ENCODE measurements at places on chromosomes 12 and 14.
A peak's percentile ranks its signal among the peaks of the same experiment; 100 is the strongest.

DNA sequence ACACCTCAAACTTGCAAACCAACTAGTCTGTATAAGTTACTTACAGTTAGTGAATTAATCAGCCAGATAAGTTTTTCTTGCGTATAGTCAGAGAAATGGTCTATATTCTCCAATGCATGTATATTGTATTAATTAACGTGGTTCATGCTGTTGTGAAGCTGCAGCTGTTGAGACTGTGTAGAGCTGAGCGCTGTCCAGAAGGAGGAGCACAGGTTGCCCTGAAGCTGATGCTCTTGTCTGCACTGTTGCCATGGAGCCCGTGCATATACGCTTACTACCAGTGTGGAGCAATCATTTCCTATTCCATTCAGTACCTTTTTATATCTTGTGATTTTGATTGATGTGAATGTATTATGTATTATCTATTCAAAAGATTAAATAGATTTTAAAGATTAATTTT, 74.3 kb upstream of the ARID2 start:
- peak; percentile 37 for DNase-seq

- DNase-seq: no peak
Measured at GRCh38 chr12:121980191-121980891, 41.3 kb upstream of the BCL7A start.

- no peak for DNase-seq
Measured at GRCh38 chr12:14975457-14975856, 2.6 kb downstream of the PDE6H start.

- DNase-seq: no peak
Measured at GRCh38 chr12:15679151-15679550, 110.0 kb downstream of the EPS8 start.

- no peak for DNase-seq
Measured at GRCh38 chr12:57623385-57623784, 9.6 kb downstream of the B4GALNT1 start.

- peak; percentile 49 for DNase-seq
Measured at GRCh38 chr14:91302391-91302790, 57.9 kb upstream of the GPR68 start.

DNA sequence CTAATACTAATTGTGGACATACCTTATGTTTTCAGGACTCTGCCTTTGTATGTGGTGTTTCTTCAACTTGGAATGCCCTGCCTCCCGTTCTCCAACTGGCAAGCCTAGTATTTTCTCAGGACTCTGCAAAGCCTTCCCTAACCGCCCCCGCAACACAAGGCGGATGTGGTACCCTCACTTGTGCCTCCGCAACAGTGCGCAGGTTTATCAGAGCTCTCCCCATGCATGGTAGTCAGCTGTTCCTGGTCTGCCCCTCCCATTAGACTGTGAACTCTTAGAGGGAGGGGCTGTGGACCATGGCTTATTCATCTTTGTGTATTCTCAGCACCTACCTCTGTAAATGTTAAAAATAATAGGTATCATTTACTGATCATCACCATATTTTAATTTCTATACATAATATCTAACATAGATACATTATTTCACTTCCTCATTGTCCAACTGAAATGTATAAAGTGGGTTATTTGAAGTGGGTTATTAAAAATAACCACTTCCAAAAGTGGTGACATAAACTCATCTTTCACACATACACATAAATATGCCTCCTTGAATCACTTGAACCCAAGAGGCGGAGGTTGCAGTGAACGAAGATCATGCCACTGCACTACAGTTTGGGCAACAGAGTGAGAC, 9.0 kb downstream of the LPAR5 start:
- DNase-seq: no peak

GRCh38 chr12:39587225-39587624, 32.4 kb downstream of the ABCD2 start:
- DNase-seq: no peak

GRCh38 chr12:92144631-92145480, 790 bp downstream of the BTG1 start:
- DNase-seq: peak; percentile 61

DNA sequence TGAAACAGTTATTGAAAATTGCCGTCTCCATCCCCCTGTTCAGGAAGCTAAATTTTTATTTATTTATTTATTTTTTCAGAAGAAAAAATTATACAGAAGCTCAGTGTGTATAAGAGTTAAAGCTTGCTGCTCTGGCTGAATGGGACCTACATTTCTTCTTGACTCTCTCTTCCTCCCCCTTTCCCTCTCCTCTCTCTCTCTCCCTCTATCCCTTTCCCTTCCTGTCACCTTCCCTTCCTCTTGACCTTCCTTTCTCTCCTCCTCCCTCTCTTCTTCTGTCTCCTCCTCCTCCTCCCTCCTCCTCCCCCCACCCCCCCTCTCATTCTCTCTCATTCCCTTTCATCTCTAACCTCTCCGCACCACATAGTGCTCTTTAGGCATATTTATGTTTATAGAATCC, 39.1 kb downstream of the APAF1 start:
- DNase-seq: no peak

DNA sequence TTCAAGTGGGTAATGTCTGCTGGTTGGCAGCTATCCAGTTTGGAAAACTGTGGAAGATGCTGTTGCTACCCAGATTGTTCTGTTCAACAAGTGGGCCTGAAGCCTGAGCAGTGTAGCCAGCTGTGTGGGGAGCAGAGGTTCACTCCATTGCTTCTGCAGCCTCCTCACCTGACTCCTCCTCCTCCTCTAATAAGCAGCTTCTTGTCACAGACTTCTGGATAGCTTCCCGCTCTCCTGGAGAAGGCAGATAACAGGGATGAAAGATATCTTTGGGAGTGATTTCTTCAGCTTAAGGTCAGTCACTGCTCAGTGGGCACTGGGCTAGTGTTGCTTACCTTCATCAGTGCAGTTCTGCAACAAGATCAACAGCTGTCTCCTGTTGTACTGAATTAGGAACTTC, 2.0 kb downstream of the POP5 start:
- DNase-seq: no peak

DNA sequence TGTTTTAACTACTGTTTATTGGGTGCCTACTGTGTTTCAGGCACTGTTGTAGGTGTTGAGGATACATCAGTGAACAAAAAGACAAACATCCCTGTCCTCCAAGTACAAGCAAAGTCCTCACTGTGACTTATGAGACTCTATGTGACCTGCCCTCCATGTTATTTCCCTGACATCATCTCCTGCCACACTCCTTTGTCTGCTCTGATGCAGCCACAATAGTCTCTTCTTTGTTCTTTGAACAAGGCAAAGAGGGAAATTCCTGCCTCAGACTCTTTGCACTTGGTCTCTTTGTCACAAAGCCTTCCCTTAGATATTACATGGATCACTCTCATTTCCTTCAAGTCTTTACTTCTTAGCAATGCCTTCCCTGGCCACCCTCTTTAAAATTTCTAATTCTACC, 240.1 kb upstream of the SRRM4 start:
- no peak for DNase-seq

GRCh38 chr14:20934148-20934762, 21.0 kb upstream of the RNASE2 start:
- peak; percentile 63 for DNase-seq

GRCh38 chr14:99175331-99176155, 96.5 kb downstream of the BCL11B start:
- DNase-seq: no peak

DNA sequence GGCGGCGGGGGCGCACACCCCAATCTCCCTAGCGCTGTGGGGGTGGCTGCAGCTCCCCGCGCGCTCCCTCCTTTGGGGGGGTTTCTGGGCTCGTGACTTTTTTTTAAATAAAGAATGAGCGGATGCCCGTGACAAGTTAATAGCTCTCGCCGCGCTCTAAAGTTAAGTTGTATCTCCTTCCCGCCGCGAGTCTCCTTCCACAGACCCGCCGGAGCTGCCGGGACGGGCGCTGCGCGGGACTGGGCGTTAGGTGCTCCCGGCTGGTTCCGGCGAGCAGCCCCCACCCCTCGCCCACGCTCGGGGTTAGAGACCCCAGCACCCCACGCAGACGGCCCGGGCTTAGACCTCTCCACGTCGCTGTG, 82.6 kb upstream of the HMGA2 start:
- DNase-seq: peak; percentile 20

GRCh38 chr14:77037938-77038568, 9.5 kb upstream of the IRF2BPL start:
- peak; percentile 61 for DNase-seq

DNA sequence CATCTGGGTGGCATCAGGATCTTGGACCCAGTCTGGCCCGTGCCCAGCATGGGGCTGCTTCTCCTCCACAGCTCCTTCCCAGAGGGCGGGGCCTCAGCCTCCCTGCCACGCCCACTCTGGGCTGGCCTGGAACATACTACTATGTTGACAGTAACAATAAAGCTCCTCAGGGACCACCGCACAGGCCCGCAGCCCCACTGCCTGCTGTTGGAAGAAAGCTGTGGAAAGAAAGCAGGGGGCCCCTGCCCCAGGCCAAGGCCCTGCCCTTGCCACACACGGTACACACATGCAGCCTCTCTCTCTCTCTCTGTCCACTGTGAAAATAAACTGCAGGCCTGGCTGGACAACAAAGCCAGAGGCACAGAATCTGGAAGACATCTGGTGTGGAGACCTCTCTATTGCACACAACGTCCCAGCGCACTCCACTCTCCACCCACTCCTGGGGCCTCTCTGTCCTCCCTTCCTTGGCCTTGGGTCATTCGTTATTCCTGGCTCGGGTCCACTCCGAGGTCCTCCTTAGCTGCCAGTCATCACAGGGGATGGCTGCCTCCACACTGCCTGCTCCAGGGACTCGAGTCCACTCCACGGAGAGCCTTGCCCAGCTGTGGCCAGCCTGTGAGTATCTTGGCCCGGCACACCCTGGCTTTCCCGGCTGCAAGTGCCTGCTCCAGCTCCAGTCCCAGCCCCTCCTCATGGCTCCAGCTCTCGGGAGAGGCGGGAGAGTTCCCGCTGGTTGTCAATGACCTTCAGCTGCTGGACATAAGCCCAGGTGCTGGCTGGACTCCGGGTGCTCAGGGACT, 11.8 kb upstream of the ENDOU start:
- DNase-seq: no peak

DNA sequence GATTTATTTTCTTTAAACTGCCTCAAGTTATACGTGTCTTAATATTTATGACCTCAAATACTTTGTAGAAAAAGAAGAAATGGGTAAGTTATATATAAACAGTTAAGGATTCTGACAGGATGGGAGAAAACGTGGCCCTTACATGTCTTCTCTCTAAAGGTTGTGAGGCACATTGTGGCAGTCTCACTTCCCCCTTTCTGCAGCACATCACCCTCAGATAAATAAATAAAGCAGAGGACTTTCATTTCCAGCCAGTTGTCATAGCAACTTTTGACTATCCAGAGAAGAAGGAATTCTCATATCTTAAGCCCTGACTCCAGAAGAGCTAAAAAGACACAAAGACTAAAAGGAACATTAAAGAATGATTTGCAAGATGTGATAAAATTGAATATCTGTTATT, 28.8 kb upstream of the CEP83 start:
- no peak for DNase-seq

DNA sequence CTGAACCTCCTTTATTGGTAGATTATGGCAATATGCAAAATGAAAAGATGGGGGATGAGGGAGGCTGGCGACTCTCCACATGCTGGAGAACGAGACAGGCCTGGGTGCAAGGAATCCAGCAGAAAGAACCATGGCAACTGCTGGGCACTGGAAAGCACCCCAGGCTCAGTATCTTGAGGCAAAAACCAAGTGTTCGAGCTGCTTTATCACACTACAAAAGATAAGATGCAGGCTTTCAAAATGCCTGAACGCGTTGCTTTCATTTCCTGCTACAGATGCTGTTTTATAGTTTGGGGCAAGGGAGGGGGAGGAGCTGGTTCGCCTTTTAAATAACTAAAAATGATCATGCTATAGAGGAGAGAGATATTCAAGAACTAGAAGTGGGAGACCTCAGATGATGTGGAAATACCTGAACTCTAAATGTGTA, 38.9 kb downstream of the NIN start:
- no peak for DNase-seq

DNA sequence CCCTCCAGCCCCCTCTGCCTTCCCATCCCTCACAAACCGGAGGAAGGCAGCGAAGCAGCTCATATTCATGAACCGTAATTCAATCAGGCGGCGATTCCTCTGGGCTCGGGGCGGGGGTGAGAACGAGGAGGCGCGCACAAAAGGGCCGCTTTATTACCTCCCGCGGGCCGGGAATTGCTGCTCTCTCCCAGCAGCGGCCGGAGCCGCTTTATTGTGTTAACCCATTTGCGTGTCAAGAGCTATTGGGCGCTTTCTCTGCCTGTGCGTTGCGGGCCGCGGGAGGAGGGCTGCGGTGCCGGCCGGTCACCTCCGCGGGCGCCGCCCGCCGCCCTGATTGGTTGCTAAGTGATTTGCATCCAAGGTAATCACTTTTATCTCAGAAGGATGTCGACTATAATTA, 4.8 kb downstream of the FAM222A start:
- DNase-seq: no peak

DNA sequence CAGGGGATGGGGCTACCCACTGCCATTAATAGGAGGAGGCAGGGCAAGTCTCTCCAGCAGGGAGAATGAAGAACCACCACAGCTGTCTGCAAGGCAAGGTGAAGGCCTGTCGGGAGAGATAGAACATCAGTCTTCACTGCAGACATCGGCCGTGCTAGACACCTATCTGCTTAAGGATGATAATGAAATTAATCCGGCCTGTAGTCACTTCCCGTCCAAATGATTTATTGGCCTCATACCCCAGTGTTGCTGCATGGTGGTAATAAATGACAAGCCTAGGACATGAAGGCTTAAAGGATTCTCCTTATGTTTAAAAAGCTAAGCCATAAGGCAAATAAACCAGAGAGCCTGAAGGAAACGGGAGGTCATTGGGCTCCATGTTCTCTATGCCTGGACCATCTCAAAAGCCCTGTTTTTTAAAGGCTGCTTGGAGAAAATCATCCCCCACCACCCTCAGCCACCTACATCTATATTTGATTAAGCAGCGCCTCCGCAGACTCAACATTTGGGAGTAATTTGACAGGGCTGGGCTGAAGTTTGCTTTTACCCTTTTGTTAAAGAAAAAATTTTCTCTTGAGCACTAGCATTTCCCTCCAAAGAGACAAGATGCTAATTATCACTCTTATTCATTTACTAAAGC, 137.7 kb downstream of the PLXNC1 start:
- DNase-seq: no peak

DNA sequence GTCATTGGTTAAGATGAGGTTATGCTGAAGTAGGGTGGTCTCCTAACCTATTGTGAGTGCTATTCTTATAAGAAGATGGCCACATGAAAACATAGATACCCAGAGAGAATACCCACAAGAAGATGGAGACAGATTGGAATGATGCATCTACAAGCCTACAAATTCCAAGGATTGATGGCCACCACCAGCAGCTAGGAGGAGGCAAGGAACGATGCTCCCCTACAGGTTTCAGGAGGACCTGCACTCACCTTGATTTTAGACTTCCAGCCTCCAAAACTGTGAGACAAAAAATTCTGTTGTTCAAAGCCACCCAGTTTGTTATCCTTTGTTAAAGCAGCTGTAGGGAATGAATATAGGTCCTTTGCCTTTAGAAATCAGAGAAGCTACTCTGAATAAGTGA, 227.4 kb downstream of the NEDD1 start:
- no peak for DNase-seq

GRCh38 chr14:74425525-74426201, 347 bp downstream of the SYNDIG1L start:
- peak; percentile 58 for DNase-seq
